ENCODE measurements at places on chromosomes 7 and 10.

- DNase-seq, result no peak
Measured at GRCh38 chr7:31023877-31024276, 28.2 kb upstream of the ADCYAP1R1 start.

- DNase-seq, result no peak
Measured at GRCh38 chr7:28395831-28396230, 16.5 kb upstream of the CREB5 start.

DNA sequence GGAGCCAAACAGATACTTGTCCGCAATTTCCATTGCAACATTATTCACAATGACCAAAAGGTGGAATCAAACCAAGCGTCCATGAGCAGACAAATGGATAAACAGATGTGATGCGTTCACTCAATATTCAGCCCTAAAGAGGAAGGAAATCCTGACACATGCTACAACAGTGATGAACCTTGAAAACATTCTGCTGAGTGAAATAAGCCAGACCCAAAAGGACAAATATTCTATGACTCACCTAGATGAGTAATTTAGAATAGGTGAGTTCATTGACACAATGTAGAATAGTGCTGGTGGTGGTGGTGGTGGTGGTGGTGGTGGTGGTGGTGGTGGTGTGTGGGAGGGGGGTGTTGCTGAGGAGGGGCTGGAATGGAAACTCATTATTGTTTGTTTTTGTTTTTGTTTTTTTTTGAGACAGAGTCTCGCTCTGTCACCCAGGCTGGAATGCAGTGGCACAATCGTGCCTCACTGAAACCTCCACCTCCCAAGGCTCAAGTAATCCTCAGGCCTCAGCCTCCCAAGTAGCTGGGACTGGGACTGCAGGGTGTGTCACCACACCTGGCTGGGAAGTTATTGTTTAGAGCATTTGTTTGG, 28.6 kb downstream of the SMKR1 start:
- peak; percentile 42 for DNase-seq

- DNase-seq, result no peak
Measured at GRCh38 chr10:75803816-75804552, 372.6 kb downstream of the LRMDA start.

- DNase-seq, result peak; percentile 51
Measured at GRCh38 chr10:133379152-133379800, at the start of gene PAOX. PAOX (plus strand) TSS chr10:133379262; CDS start chr10:133379317, 55 bp downstream.

DNA sequence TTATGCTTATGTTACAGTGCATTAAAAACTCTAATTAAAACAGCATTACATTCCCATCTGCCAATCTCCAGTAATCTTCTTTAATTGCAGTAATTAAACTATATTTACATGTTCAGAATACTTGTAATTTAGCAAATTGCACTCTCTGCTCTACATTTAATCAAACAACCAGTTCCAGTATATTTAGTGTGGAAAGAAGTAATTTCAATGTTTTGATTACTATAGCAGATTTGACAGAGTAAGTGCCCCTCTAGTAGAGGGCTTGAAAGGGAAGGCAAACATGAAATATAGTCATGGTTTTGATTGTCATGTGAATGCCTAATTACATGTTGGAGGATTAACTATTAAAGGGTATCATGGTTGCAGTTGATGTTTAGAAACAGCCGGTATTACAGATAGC, 739.7 kb downstream of the AUTS2 start:
- no peak for DNase-seq

DNA sequence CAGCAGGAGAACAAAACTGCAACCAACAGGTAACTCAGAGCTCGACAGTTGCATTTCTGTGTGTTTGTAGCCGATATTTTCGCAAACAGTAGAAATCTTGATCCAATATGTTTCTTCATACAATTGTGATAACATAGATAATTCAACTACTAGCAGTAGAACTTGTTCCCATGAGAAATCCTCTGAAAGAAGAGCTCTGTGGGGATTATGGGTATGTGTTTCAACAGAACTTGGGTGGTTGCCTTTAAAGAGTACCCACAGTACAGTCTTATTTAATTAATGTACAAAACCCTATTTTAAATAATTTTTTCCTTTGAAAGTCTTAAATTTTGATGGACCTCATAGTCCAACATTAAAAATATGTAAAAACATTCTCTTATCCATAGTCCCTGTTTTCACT, 266.1 kb downstream of the PARD3 start:
- DNase-seq, result no peak

DNA sequence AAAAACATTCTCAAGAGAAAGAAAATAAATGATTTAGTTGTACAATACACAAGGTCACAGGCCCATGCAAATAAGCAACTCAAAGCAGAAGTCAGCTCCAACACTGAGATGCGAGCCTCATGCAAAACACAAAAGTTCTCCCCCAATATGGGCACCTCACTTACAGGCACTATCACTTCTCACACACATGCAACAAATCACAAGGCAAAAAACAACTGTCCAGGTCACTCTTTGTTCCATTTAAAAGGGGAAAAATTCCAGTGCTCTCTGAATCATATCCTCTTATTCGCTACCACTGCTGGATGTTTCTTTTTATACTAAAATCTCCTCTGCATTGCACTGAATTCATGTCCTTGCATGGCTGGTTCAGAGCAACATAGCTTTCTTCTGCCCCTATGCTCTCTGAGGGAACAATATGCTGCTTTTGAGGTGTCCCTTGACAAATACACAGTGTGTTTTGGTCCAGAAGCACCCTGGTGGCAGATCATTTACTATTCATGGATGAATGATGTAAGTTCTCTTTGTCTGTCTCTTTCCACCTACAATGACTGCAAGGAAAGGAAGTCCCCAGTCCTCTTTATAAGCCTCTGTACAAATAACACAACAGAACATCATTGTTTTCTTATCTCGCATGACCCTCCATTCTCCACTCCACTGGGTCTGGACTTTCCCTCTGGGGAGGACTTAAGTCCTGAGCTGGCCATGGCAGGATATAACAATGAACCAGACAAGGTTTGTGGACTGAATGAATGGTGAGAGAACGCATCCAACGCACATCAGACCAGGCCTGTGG, 85.4 kb upstream of the GSDME start:
- DNase-seq, result no peak

- no peak for DNase-seq
Measured at GRCh38 chr7:1908823-1909420, 238.8 kb downstream of the ELFN1 start.

DNA sequence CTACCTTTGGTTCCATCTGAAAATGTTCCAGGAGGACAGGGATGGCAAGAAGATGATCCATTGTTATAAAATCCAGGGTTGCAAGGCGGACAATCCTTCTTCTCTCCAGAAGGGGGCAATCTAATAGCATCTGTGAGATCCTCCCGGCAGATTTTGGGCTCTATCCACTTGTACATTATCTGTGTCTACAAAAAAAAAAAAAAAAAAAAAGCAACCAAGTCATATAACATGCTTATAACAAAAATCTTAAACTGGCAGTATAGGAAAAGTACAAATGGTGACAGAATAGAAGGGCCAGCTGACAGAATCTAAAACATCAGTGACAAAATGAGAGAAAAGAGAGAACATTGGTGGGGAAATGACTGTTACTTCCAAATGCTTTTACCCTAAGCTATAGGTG, 132.7 kb downstream of the ELAPOR2 start:
- DNase-seq, result peak; percentile 5

DNA sequence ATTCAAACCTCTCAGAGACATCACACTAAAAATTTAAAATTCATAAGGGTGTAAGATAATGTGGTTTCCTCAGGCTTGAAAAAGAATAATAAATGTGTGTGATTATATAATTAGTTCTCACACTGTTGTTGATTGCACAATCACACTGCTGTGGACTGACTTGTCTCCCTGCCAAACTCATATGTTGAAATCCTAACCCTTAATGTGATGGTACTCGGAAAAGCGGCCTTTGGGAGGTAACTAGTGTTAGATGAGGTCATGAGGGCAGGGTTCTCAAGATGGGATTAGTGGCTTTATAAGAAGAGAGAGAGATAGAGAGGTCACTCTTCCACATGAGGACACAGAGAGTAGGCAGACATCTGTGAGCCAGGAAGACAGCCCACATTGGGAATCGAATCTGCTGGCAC, 128.5 kb upstream of the COL1A2 start:
- no peak for DNase-seq

DNA sequence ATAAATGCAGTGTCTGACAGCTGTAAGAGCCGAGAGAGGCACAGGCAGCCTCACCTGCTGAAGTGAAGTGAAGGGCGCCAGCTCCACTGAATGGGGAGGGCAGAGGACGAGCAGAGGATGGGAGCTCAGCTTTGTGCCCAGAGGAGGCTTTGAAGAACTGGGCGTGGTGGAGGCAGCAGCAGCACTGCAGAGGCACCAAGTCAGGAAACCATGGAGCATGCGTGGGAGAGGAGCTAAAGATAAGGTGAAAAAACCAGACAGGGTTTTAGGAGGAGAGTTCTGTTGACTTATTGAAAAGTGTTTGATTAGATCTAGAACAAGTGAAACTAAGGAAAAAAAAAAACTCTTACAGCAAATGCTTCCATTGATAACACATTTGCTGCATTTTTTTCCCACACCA, 216.4 kb downstream of the CXCL12 start:
- DNase-seq, result no peak

- DNase-seq, result no peak
Measured at GRCh38 chr10:103855424-103855823, at the start of gene SH3PXD2A. SH3PXD2A (minus strand) TSS chr10:103855576; CDS start chr10:103855266, 310 bp downstream.

DNA sequence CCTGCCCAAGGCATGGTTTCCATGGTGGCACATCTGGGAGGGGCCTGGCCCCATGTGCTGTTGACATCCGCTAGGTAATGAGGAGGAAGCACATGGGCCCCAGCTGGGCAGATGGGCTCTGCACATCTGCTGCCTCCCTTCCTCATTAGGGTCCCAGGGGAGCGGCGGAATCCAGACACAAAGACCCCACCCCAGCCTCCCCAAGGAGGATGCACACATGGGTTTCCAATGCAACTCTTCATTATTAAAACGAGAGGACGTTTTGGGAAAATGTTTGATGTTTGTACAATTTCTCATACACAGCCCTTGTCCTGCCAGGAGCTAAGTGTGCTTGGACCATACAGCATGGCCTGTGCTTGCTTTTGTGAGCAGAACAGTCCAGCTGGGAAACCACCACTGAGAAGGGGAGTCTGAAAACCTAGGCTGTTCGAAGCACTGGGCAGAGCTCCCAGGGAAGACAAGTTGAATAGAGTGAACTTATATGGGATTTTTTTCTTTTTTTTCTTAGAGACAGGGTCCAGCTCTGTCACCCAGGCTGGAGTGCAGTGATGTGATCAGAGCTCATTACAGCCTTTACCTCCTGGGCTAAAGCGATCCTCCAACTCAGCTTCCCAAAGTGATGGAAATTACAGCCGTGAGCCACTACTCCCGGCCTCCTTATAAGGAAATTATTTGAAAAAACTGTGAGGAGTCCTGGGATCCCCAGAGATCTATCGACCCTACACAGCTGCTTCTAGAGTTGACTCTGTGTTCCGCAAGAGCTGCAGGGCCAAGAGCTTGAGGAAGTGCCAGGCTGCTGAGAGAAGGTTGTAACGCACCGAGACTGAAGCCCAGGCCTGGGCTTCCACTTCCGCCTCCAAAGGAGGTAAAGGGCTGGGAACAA, 23.4 kb downstream of the FAM107B start:
- no peak for DNase-seq

DNA sequence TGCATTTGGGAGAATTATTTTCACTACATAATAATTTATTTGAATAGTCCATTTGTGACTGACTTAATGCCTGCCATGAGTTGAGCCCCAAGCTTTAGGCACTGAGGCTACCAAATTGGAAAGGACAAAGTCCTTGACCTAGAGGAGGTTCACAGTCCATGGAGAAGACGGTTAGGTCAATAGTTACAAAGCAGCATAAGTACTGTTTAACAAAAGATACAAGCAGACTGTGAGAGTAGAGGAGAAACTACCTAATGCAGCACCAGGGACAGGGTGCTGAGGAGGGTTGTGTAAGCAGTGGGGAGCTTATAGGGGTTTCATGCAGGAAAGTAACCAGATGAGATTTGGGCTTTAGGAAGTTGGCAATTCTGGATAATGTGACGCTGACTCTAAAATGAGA, 139.2 kb downstream of the LCOR start:
- DNase-seq, result no peak

GRCh38 chr10:124032971-124033886, 60.2 kb downstream of the CHST15 start:
- no peak for DNase-seq

- no peak for DNase-seq
Measured at GRCh38 chr10:65017523-65017922, 1496.3 kb downstream of the REEP3 start.

GRCh38 chr7:45102785-45103712, 8.4 kb downstream of the TBRG4 start:
- DNase-seq, result no peak

- no peak for DNase-seq
Measured at GRCh38 chr10:10020945-10021344, 996.7 kb upstream of the CELF2 start.

DNA sequence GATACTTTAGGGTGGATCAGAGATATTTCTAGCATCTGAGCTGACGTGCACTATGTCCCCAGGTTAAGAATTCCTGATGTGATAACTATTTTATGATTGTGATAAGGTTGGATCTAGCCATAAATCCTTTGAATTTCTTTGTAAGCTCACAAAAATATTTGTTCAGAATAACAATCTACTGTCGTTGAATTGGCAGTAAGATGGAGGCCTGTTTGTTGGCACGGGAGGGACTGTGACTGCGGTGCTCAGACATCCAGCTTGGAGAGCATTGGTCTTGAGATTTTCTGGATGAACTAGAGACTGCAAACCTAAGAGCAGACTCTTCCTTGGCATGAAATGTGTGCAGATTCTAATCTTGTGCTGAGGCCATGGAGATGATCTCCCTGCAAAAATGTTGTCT, 131.1 kb downstream of the LRRC4 start:
- no peak for DNase-seq

- DNase-seq, result no peak
Measured at GRCh38 chr7:90621125-90621746, 25.1 kb downstream of the CDK14 start.

All from stimulated activated CD4-positive, alpha-beta T cell treated with anti-CD3 and anti-CD28 coated beads, Interleukin-15, amount 100 ng/mL, for 48 hours (primary cell).